ENCODE measurements at places on chromosomes 3 and 15.
A peak's percentile ranks its signal among the peaks of the same experiment; 100 is the strongest.

DNA sequence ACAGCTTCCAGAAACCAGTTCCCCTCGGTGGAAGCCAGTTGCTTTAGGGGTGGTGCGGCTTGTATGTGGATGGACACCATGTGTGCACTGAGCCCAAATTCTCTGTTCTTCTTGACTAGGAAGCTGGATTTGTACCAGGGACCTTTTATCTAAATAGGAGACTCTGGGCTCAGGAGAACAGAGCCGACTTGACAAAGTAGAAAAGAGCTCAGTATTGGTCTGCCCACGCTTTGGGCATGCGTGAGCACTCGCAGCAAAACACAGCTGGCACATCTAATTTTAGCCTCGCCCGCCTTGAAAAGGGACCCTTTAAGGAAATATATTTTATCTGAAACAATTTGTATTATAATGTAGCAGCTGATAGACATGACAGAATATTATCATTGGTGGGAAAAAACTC, 1.1 kb upstream of the RBMS3 start:
- DNase-seq: no peak

DNA sequence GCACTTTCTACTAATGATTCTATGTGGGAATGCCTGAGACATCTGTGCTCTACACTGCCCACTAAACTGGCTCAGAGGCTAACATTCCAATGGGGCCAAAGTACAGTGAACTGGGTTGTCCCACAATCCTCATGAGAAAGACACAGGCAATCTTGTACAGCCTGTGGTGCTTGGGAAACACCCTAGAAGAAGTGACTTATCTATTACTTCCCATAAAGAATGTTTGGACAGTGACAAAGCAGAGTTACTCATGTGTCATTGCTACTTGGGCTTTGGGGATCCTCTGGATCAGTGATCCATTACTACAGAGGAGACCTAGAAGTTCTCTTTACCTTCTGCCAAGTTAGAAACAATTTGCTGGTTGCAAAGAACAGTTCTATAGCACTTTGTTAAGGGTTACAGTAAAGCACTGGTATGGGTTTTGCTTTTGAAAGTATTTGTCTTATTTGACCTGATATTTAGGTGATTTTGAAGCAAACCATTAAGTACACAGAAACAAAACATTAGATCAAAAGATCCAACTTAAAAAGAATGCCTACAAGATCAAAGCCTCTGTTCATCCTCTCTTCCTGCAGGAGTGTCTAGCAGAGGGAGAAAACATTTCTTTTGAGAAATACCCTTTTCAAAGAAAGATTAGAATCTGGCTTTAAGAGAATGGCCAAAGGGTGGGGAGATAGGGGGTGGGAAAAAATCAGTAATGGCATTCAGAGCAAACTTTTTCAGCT, 75.8 kb downstream of the CTNNB1 start:
- DNase-seq: peak; percentile 81

DNA sequence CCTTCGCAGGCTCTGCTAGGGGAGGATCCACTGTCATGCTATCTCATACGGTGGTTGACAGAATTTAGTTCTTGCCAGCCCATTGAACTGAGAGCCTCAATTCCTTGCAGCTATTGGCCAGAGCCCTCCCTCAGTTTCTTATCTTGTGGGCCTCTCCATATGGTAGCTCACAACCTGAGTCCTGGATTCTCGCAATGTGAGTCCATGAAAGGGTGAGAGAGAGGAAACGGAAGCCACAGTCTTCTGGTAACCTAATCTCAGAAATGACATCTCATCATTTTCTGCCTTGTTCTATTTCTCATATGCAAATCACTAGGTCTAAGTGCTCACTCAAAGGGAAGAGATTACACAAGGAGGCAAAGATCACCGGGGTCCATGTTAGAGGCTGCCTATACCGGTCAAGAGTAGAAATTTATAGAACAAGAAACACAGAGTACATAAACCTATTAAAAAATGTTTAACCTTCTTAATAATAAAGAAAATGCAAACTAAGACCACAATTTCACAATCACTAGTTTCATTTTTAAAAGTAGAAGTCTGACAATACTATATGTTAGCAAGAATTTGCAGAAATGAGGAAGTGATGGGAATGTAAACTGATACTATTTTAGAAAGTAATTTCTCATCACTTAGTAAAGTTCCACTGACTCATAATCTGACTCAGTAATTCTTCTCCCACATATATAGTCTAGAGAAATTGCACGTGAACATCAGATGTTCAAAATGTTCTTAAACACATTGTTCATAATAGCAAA, 378.4 kb upstream of the AGTR1 start:
- DNase-seq: peak; percentile 85

GRCh38 chr3:50649451-50649931, 25.2 kb upstream of the DOCK3 start:
- no peak for DNase-seq

DNA sequence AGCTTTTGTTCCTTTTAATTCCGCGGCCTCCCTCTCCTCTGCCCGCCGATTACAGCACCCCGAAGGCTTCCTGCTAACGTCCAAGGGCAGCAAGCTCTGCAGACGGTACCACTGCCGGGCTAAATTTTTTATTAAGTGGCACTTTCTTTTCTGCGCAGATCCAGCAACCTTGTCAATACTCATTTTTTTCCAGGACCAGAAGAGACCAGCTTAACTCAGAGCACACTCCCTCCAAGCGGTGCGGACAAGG, 542 bp upstream of the MEIS2 start:
- DNase-seq: no peak

DNA sequence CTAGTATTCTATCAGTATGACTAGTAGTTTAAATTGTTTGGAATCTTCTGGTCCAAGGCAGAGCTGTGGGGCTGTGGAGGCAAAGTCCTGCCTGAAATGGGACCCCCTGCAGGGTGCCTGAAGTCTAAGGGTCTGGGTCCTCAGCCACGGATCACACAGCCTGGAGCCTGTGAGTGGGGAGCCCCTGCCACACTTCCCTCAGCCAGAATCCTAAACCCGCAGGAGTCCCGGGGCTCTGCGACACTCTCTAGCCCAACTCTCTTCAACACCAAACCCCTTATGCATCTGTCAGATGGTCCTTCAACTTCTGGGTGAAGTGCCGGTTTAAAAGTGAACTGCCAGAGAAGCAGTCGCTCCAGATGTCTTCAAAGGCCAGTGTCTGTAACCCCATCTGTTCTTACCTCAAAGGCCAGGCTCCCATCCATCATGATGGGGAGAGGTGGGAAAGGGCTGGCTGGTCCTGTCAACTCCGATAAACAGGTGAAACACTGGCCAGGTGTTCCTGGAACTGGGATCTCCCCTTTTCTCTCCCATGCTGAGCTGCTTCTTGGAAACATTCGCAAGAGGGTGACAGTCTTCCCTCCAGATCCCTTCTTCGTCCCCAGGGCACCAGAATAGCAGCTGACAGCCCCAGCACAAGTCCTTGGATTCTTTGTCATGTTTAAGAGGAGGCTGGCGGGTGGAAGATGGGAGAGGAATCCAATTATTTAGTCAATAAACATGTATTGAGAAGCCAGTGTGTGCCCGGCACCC, 45.6 kb downstream of the CPN2 start:
- no peak for DNase-seq
